ENCODE measurements at places on chromosomes 7 and 10. TPM values are rescaled to one million over a fixed set of nuclear protein-coding genes. Genes with fewer than 3 reads are reported as not detected.

GRCh38 chr10:131882151-131882550, 18.7 kb upstream of the PPP2R2D start:
- DNase-seq = no peak

The TUBAL3 gene
- total RNA-seq = not detected

DNA sequence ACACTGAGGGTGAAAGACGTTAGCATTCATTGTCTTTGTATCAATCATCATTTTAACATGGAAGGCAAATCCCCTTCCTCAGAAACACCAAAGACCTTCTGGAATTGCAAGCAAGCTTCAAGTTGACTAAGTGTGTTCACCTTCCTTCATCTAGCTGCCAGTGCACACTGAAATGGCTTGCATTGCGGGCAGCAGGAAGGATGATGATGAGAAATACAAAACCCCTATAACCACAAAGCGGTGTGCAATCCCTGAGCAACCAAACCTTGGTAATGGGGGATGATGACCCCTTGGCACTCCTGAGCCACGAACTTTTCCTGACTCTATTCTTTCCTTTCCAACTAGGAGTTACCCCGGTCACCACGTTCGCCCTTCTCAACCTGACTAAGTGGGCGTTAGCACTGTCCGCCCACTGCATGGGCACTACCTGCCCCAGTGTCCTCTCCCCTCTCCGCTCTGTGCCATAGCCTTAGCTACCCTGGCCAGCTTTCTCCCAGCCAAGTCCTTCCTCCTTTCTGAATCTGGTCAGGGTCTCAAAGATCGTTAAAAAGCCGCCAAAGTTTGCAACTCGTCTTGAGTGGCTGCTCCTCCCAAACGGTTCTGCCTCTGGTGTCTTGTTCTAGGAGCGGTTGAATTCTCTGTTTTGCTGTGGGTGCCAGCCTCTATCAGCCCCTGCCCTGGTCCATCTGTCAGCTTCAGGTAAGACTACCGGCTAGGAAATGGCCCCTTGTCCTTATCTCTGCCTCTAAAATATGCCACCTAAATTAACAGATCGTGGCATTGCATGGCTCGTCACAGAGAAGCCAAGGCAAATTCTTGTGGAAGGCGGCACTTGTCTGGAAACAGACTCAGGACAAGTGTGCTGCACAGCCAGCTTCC, 586 bp upstream of the AOC1 start:
- no peak for DNase-seq

- DNase-seq = no peak
Observed at GRCh38 chr7:50303335-50304128, 984 bp upstream of the IKZF1 start.

GRCh38 chr10:17212802-17213221, 11.3 kb upstream of the TRDMT1 start:
- DNase-seq = no peak

- no peak for DNase-seq
Observed at GRCh38 chr10:33395201-33395600, 60.7 kb upstream of the NRP1 start.

The CDC14C gene
- total RNA-seq = not detected

- peak; percentile 72 for DNase-seq
Observed at GRCh38 chr10:58267713-58268453, at the start of gene IPMK. Gene IPMK, minus strand, starts transcription at chr10:58267894. Its CDS starts 283 bp downstream, at chr10:58267611.

GRCh38 chr10:13505052-13505680, 23.6 kb downstream of the BEND7 start:
- no peak for DNase-seq

DNA sequence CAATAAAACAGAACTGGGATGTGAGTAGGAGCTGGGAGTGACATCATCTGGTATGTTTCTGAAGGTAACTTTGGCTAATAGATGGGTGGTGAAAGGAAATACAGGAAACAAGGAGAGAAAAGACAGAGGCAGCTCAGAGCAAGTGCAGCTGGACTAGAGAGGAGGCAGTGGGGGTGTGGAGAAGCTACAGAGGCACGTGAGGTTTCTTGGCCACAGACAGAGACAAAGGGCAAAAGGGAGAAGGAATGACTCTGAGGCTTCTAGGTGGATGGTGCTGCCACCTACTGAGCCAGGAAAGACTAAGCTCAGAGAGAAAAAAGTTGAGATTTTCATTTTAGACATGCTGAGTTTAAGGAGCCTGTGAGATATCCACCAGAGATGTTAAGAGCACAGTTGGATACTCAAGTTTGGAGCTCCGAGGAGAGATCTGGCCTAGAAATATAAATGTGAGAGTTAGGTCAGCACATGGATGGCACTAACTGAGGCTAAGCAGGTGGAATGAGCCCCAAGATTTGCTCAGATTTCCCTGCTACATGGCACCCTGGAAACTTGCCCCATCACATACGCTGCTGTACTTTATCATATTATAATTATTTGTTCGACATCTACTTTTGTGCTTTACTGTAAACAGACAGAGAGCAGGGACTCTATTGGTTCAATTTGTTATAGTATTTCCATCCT, 293.0 kb upstream of the IMMP2L start:
- no peak for DNase-seq

GRCh38 chr7:125495997-125496396, 566.4 kb upstream of the POT1 start:
- DNase-seq = no peak

The VAX1 gene
- not detected for total RNA-seq

The ZNF716 gene
- total RNA-seq = not detected

All from omental fat pad (tissue), 4 donors.